ENCODE measurements at places on chromosomes 1 and 21.

GRCh38 chr1:225431081-225431863 lies 3.4 kb upstream of the LBR start:
- peaks cover 22% of the 10 kb centered on the region for H3K4me1 ChIP-seq
- H3K27ac ChIP-seq, result no peak overlapping the region
- no peak for DNase-seq
- H3K4me3 ChIP-seq, result no peak overlapping the region

- H3K4me3 ChIP-seq, result no peak overlapping the region
- H3K27me3 ChIP-seq, result peaks cover 23% of the 10 kb centered on the region
- peak; percentile 78 for DNase-seq
- H3K4me1 ChIP-seq, result peaks cover 20% of the 10 kb centered on the region
- H3K27ac ChIP-seq, result no peak overlapping the region
- no peaks in the 10 kb centered on the region for H3K36me3 ChIP-seq
Measured at GRCh38 chr21:44892536-44893277, 19.2 kb upstream of the PTTG1IP start.

DNA sequence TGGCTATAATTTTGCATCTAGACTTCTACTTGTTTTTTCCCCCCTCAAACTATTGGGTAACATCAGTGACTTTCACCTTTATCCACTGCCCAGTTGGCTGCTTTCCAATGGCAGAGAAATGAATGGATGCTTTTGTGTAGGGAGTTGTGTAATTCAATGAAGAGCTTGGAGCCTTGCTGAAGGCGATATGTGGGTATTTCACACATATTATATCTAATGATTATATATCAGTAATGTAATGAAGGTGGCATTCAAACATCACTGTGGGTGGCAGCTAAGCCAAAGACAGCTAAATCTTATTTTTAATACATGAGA lies 81.2 kb downstream of the TGFB2 start:
- no peaks in the 10 kb centered on the region for H3K4me1 ChIP-seq
- no peaks in the 10 kb centered on the region for H3K27me3 ChIP-seq
- no peaks in the 10 kb centered on the region for H3K36me3 ChIP-seq
- no peak for DNase-seq
- no peak overlapping the region for H3K27ac ChIP-seq

- H3K27ac ChIP-seq, result no peak overlapping the region
- H3K27me3 ChIP-seq, result peaks cover 3% of the 10 kb centered on the region
- no peak overlapping the region for H3K4me3 ChIP-seq
- DNase-seq, result no peak
Measured at GRCh38 chr21:41901099-41901498, 22.0 kb upstream of the PRDM15 start.

DNA sequence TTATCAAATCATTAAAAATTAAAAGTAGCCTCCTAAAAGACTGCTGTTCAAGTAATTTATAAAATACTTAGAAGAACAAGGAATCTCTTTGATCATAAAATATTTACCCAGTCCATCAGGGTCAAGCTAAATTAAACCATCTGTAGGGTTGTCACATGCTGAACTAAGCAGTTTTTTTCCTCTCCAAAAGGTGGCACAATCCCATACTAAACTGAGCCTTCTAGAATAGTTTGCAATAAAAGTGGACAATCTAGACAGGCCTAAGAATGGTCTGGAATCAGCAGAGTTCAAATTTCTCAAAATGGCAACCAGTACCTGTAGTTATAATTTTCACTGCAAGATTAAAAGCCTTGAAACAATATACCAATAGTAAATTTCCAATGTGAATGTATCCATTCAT lies 194.8 kb downstream of the EIF4G3 start:
- peaks cover 10% of the 10 kb centered on the region for H3K4me1 ChIP-seq
- H3K4me3 ChIP-seq, result no peak overlapping the region
- peak overlapping the region; percentile 92 for H3K27ac ChIP-seq
- H3K36me3 ChIP-seq, result peaks cover 15% of the 10 kb centered on the region
- H3K27me3 ChIP-seq, result no peaks in the 10 kb centered on the region

GRCh38 chr1:178354816-178355215 lies 141.9 kb downstream of the CLEC20A start:
- peaks cover 2% of the 10 kb centered on the region for H3K27me3 ChIP-seq
- no peak for DNase-seq
- H3K36me3 ChIP-seq, result peaks cover 7% of the 10 kb centered on the region
- no peak overlapping the region for H3K27ac ChIP-seq

DNA sequence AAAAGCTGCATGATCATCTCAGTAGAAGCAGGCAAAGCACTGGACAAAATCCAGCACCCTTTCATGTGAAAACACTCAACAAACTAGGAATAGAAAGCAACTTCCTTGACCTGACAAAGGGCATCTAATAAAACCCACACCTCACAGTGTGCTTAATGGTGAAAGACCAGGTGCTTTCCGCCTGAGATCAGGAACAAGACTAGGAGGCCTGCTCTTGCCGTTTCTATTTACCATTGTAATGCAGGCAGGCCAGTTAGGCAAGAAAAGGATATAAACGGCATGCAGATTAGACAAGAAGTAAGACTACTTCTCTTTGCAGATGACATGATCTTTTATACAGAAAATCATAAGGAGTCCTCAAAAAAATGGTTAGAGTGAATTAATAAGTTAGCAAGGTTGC lies 37.2 kb downstream of the SLC37A1 start:
- H3K27ac ChIP-seq, result no peak overlapping the region
- DNase-seq, result no peak
- peaks cover 21% of the 10 kb centered on the region for H3K4me1 ChIP-seq
- no peak overlapping the region for H3K4me3 ChIP-seq
- peaks cover 17% of the 10 kb centered on the region for H3K27me3 ChIP-seq
- peaks cover 16% of the 10 kb centered on the region for H3K36me3 ChIP-seq

GRCh38 chr21:38352536-38353219 lies 95.9 kb downstream of the KCNJ15 start:
- peak; percentile 69 for DNase-seq
- H3K27me3 ChIP-seq, result peaks cover 3% of the 10 kb centered on the region
- H3K27ac ChIP-seq, result no peak overlapping the region
- peaks cover 73% of the 10 kb centered on the region for H3K4me1 ChIP-seq
- H3K4me3 ChIP-seq, result no peak overlapping the region
- no peaks in the 10 kb centered on the region for H3K36me3 ChIP-seq
